ENCODE measurements at places on chromosomes 3 and 15.

DNA sequence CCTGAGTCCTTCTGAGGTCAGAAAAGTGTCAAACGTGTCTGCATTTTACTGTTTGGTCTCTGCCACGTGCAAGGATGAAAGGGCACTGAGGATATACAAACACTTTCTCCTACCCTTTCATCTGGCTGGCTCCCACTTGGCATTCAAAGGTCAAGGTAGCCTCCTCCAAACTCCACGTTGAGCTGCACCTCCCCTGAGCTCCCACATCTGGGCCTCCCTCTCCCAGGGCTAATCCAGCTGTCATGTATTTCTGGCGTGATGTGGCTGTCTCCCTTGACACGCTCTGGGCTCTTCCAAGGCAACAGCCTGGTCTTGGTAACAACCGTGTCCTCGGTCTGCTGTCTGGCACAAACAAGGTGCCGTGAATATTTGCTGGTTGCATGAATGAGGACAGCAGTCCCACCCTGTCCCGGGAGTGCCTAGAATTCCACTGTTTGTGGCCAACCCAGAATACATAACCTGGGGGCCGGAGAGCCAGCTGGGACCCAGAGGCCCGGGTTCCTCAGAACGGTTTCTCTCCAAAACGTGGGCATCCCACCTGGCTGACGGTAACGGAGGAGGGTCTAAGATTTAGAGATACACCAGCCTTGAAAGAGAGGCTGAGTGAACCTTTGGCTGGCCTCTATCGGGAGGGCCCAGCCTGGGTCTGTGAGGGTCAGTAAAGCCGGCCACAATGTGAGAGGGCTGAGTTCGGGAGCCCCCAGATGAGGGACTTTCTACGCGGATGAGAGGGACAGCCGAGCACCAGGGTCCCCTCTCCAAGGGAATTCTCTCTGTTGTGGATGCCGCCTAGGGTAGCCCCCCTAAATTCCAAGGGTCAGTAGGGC is 767 bp downstream of the GLT8D1 start:
- DNase-seq: peak; percentile 73

DNA sequence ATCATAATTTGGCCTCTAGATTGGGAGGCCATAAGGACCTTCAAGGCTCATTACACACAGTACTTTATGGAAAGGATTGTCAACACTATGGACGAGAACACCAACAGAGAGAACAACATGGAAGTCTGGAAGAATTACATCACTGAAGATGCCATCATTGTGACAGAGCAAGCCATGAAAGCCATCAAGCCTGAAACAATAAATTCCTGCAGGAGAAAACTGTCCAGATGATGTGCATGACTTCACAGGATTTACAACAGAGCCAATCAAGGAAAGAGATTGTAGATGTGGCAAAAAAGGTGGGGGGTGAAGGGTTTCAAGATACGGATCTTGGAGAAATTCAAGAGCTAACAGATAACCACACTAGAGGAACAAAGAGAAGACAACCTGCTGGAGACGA is 15.9 kb downstream of the IL17RB start:
- DNase-seq: no peak

DNA sequence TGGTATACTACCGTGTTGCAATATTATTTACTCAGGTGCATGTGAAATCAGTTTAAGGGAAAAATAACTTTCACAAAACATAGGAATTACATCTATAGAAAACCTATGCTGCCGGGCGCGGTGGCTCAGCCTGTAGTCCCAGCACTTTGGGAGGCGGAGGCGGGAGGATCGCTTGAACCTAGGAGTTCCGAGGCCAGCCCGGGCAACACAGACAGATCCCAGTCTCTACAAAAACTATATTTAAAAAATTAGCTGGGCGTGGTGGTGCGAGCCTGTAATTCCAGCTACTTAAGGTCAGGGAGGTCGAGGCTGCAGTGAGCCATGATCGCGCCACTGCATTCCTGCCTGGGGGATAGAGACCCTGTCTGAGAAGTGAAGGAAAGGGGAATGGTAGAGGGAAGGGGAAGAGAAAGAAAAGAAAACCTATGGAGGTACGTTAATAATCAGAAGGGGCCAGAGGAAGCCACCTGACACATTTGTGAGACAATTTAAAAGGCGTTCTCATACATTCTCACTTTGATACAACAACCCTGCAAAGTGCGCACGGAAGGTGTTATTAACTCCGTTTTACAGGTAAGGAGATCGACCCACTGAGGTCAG is 456 bp upstream of the TMEM62 start:
- DNase-seq: no peak

DNA sequence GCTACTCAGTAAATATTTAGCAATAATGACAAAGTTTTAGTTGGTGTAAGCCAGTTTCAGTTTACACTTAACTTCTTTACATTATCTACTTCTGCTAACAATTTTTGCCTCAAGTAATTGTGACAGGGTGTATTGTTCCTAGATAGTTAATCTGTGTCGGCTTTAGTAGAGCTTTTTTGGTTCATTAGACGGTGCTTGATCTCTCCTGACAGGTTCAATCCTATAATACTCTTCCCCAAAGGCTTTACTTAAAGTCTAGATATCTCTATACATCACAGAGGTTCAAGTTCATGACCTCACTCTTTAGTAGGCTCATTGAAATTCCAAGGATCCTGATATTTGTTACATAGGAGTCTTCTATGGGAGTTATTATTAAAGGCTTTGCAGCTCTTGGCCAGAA is 365.6 kb upstream of the DPPA4 start:
- no peak for DNase-seq

DNA sequence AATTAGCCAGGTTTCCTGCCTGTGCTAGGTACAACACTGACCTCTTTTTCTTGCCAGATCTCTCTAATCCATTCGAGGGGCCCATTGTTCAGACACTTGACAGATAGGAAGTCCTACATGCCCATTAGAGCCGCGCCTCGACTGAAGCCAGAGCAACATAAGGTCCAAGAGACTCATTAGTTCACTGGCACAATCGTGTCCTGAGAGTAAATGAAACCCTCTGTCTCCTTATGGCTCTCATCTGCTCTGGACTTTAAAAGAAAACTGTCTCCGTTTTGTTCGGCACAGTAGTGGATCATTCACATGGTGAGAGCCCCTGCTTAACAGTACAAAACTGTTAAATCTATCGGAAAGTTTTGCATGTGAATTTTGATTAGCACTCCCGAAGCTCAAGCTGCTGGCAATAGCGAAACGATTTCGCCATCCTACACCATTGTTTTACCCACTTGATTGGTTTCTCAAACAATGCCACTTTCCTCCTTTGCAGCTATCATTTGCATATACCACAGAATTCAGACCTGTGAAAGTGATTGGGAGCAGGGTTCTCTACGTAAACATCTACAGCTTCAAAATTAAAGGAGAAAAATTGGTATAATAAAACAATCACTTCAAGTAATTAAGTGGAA is 19.0 kb upstream of the C15orf61 start:
- DNase-seq: no peak

- DNase-seq: no peak
Measured at GRCh38 chr15:33533197-33533596, 222.4 kb downstream of the RYR3 start.

DNA sequence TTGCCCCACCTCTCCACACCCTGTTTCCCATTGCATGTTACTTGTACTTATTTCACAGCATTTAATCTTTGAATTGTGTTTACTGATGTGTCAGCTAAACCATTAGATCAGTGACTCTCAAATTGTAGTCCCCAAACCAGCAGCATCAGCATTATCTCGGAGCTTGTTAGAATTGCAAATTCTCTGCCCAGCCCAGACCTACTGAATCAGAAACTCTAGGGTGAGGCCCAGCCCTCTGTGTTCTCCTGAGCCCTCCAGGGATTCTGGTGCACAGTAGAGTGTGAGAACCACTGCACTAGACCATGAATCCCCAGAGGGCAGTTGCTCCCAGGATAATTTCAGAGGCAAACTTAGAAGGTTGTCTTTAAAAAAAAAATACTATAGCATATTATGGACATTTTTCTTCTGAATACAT is 13.0 kb downstream of the PLD1 start:
- no peak for DNase-seq
